AG04450 (cell line): ENCODE measurements at places on chromosomes 12 and 14. TPM values are rescaled to one million over a fixed set of nuclear protein-coding genes. Genes with fewer than 3 reads are reported as not detected.

GRCh38 chr12:20374795-20375194, 6.5 kb downstream of the PDE3A start:
- DNase-seq: no peak

ITGB7 gene
- polyA plus RNA-seq: 0.15 and 0.19 TPM in 2 replicates

- DNase-seq: no peak
These were observed 11.7 kb downstream of the TUBA1C start for GRCh38 chr12:49276304-49277290.

DNA sequence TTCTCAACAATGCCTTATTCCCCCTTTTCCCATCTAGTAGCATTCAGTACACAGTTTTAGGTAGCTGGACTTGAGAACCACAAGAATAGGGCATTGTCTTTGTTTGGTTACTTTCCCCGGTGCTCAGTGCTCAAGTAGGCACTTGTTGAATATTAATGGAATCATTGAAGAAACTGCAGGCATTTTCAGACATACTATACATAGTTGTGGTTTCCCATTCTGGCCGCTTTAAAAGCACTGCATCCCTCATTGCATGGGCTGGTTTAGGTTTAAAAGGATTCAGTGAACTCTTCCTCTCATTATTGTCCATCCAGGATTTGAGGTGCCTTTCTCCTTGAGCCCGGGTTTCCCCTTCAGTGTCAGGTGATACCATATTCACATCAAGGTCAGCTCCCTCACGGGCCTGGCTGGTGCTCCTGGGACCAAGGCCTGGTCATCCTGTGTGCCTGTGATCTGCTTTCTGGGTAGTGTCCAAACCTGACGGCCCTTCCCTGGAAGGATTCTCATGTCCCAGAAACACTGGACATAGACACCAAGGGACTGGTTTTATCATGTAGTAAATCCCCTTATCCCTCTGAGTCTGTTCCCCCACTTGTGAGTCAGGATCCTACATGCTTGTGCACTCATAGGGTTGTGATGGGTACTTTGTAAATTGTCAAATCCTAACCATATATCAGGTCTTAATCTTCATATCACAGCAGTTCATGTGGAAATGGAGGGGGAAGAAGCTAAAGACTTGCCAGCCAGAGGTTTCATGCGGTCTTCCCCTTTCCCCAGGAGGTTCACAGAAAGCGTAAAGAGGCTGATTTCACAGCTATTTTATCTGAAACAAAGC, 7.4 kb downstream of the TCP11L2 start:
- DNase-seq: peak; percentile 37

DNA sequence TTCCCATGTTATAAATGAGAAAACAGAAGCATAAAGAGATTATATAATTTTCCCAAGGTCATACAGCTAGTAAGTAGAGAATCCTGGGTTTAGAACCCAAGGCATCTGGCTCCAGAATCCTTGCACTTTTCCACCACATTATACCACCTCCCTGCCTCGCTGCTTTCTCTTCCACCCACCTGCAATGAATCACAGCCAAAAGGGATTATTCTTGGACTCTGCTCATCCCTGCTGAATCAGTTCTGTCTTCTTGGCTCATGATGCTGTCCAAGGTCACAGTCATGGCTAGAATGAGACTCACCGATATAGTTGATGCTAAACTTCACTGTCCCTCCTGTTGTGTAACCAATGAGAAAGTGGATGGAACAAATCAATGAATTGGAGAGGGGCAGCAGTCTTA, 356.6 kb downstream of the FUT8 start:
- DNase-seq: no peak

DNA sequence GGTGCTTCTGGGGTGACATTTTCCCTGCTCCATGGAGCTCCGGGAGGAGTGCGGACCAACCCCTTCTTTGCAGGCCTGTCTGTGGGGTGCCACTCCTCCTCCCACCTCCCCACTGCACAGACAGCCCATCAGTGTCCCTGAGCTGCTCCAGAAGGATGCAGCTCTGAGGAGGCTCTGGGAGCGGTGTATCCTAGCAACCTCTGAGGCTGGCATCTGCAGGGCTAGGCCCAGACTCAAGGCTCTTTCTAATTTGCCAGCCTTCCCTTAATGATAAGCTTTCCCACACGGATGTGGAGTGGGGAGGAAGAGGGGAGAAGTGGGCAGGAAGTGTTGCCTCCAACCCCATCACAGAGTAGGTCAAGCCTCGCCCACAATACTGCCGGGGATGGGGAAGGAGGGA, 59.7 kb downstream of the CALM1 start:
- no peak for DNase-seq

- no peak for DNase-seq
These were observed 353.7 kb downstream of the APAF1 start for GRCh38 chr12:98998697-98999299.

DNA sequence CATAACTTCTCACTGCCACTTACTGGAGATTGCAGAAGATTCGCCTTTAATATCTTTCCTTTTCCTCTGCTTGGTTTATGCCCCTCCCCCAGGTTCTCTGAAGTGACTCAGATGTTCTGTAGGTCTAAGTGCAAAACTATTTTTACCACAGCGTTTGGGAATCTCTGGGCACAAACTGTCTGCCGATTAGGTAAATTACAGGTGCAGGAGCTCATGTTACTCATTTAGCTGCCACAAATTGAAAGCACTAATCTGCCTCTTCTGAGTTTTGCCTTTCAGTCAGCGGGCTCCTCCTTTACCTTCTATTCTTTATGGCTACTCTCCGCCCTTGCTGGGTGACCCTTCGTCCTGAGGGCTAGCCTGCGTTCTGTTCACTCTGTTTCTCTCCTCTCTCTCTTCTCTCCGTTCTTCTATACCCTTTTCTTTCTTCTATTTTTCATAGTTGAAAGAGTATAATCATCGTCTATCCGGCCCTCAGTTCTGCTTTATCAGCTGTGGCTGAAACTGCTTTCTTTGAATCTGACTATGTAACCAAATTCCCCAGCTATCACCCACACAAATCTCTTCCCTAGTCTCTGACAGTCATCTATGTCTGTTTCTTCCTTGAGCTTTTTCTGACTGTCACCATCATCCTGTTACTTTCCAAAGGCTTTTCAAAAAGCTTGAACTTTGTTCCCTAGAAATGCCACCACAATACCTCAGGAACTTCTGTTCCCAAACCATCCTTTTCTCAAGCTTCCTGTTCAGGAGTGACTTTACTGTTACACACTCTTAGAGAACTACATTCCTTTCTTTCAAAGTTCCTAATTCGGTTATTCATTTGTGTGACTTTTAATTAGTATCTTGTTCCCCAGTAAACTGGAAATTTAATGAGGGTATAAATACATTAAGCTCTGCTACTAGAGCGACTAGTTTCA, 4.3 kb upstream of the MYF6 start:
- peak; percentile 16 for DNase-seq

DNA sequence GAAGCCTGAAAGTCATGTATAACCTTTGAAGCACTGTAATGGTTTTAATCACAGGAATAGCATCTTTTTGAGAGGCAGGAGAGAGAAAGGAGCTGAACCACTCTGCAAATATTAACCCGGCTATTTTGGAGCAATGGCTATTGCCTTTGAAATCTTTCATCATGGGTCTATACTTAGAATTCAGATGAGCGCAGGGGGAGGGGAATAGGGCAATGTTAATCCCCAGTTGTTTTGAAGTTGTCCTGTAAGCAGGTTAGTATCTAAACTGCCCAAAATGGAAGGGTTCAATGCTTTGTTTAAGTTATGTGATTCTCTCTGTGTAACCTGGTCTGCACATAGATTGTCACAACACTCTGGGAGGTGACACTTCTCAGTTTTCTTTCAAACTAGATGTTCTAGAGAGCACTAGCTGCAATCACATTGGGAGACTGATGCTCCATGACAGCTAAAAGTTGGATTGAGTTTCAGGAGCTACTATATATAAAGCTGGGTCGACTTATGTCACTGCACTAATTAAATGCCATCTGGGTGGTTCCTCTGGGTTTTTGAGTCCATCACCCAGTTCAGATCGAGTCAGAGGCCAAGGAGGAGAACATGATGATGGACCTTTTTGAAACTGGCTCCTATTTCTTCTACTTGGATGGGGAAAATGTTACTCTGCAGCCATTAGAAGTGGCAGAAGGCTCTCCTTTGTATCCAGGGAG, at the start of gene MYF6:
TSS of gene MYF6 (plus strand) at position 509 of the 704 bp plus-strand sequence. CDS start at position 595, 86 bp downstream.
- DNase-seq: no peak

DNA sequence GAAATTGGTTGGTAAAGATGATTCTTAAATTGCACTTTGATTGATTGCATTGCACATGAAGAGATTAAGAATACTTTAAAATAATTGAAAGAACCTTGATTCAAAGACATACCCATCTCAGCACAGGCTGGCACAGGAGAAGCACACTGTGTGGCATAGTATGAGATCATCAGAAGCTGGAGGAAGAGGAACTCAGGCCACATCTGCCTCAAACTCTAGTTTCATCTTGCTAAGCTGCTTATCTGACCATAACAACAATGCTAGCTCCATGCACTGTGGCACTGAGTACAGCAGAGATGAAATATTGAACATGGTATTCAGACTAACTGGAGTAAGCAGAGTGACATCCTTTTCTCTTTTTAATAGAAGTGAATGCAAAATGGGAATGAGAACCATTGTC, 99.1 kb downstream of the TBC1D30 start:
- no peak for DNase-seq

GRCh38 chr12:13390381-13390861, 193.9 kb downstream of the EMP1 start:
- no peak for DNase-seq

USP44 gene
- polyA plus RNA-seq: 53.9 and 62.0 TPM in 2 replicates

PLXNC1 gene
- polyA plus RNA-seq: 3.8 and 4.8 TPM in 2 replicates

BCL11B gene
- not detected in 2 replicates for polyA plus RNA-seq

DNA sequence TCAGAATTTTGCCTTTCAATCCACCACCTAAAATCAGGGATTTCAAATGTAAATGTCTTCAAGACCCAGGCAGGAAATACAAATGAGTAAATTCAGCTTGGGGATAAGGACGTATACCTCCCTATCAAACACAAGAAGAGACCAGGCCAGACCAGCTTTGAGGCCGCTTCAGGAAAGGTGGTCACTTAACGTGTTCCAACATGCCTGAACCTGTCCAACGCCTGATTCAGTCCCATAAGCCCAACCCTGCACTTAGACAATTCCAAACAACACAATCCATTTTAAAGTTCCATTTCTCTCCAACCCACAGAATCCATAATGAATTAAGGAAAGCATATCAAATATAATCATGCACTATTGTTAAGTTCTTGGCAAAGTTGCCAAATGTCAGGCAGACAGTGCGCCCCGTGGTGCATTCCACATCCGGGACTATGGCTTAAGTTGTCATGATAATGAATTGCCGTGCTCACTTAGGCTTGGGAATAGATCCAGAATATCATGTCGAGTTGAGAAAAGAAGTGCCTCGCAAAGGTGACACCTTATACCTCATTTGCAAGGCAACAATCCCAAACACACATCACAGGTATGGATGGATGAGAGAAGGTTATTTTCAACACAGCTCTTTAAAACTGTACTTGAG, 35.5 kb downstream of the CCDC60 start:
- no peak for DNase-seq

DNA sequence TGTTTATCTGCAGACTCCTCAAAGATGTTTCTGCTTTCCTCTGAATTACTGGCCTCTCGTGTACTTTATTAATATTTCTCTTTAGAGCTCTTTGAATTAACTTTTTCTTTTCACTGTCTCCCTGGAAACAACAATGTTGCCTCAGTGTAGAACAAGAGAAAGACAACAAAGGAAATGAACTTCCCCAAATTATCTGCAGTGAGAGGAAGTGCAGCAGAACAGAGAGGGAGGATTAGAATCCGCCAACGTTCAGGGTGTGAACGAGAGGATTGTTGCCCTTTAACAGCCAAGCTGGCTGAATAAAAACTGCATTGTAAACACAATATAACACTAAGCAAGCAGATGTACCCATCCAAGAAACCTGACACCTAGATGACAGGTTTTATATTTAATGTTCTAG, 375.9 kb downstream of the GALC start:
- DNase-seq: no peak

IL22 gene
- polyA plus RNA-seq: not detected in 2 replicates

SSTR1 gene
- 1.0 and 1.2 TPM in 2 replicates for polyA plus RNA-seq

DNA sequence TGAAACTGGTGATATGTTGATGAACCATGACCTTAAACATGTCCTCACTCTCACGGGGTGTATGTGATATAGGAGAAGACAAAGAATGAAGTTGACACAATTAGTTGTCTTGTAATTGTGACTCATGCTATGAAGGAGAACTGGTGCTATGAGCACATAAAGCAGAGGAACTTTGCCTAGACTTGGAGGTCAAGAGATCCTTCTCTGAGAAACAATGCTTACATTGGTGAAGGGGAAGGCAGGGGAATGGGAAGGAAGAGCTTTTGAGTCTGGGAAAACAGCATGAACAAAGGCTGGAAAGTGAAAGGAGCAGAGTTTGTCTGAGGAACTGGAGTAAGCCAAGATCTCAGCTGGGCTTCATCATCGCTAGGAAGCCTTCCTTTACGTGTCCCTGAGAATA, 83.2 kb downstream of the MYRFL start:
- no peak for DNase-seq

CEP170B gene
- 4.2 and 4.3 TPM in 2 replicates for polyA plus RNA-seq

HELB gene
- 2.0 TPM in 2 replicates for polyA plus RNA-seq

DNA sequence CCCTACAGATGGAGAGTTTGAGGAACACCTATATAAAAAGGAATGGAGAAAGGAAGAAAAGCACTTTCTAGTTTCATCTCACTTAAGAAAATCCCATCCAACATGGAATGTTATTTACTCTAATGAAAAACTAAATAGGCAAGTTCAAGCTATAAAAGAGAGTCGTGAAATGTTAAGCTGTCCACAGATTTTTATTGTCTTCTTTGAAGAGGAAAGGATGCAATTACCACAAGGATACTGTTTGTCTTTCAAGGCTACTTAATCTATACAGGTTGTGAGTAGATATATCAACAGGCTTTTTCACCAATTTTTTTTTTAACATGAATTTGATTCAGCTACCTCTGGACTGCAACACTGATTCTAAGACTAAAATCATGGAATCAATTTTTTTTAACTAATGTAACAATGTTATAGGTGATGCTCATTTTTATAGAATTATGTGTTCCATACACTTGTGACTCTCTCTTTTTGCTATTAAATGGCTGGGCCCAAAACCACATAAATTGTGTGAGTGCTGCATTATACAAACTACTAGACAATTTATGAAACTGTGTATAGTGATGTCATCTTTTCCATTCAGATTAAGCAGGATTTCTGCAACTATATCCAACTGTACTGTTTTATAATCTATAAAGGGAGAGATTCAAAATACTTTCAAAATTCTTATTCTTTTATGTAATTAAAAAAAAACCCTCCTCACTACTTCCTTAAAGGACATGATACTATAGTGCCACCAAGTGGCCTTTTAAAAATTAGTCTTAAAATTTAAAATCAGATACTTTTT, 26.8 kb upstream of the BMAL2 start:
- no peak for DNase-seq

ACOT4 gene
- 0.37 and 0.45 TPM in 2 replicates for polyA plus RNA-seq

PIP4K2C gene
- 29.7 and 33.1 TPM in 2 replicates for polyA plus RNA-seq

DNA sequence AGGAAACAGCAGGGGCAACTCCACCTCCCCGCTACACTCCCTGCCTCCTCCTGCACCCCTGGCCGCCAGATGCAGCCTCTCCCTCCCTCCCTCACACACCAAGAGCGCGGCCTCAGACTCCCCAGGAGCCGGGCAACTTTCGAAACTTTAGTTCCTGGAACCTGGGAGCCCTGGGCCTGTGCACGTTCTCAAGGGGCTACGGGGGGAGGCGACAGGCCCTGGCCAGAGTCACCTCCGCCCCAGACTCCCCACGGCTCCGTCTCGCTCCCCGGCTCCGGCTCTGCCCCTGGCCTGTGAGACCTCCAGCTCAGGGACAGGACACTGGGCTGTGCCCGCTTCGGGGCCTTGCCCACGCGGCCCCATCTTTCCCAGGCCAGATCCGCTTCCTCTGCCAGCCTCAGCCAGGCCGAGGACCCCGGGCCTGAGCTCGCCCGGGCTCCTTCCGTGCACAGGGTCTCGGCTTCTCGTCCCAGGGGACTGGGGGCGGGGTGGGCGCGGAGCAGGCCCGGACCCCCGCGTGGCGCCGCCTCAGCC, 5.5 kb downstream of the AMN start:
- no peak for DNase-seq

TMEM30B gene
- polyA plus RNA-seq: 0.24 and 0.26 TPM in 2 replicates
